ENCODE measurements at places on chromosomes 11 and 22.
A peak's percentile ranks its signal among the peaks of the same experiment; 100 is the strongest.

GRCh38 chr11:62402226-62402959 lies 16.4 kb upstream of the SCGB1A1 start:
- no peak for DNase-seq

DNA sequence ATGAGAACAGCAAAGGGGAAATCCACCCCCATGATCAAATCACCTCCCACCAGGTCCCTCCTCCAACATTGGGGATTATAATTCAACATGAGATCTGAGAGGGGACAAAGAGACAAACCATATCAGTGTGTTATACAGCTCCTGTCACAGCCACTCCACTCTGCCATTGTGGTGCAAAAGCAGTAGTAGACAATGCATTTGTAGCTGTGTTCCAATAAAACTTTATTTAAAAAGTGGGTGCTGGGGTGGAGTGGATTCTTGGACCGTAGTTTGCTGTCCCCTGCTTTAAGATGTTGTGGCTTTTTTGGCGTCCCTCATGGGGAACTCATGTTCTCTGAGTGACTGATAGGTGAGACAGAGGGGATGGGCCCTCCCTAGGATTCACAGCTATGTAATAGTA lies 399.1 kb downstream of the SOX6 start:
- DNase-seq, result no peak

DNA sequence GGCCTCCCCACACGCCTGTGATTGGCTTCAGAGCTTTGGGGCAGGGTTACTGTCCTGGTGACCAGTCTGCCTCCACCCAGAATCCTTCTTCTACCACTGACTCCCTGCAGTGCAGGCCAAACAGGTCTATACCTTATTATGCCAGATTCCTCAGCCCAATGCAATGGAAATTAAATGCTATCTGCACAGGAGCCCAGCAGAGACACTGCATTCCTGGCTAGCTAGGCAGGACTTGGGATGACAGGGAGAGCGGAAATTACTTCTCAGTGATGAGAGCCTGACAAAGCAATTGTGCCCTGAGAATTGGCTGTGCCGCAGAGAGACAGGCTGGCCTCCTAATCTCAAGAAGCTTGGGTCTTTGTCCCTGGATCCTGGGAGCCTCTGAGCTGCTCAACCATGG lies 143.8 kb upstream of the NCAM1 start:
- DNase-seq, result no peak

DNA sequence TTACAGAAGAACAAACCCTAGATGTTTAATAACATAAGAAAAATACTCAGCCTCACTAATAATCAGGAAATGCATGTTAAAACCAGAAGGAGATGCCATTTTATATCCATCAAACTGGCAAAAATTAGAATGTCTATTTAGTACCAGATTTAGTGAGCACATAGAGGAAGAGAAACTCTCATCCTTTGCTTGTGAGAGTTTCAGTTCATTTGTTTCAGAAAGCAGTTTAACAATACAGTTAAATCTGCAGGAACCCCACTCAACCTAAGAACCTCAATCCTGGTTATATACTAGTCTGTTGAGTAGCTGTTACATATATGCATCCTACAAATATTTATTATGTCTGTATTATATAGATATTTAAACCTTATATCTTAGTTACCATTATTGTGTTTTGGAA lies 172.6 kb downstream of the WNT11 start:
- DNase-seq, result no peak

DNA sequence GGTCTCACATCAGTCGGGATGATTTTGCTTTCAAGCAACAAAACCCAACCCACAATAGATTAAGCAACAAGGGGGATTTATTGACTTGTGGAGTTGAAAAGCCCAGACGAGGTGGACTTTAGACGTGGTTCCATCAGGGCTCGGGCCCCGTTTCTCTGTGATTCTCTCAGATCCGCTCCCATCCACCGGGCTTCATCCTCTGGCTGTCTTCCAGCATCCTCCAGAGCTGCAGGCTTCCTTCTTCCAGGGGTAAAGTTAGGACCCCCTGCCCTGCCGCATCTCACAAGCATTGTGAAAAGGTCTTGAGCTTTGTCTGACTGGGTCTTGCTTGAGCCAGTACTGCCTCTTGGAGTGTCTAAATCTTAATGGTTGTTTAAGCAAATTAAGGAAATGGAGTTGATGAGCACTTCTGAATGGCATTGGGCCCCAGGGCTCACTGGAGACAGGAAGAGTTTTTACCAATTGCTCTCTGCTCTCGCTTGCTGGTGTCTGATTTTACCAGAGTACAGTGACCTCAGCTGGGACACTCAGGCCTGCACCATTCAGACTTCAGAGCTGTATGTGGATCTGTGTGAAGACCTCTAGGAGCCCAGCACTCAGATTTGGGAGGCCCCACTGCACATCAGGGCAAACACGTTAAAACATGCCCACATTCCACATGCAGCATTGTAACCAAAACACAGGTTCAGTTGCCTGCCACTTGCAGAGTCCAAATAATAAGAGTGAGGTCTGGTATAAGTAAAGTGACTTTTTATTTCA lies 13.5 kb upstream of the FTH1 start:
- DNase-seq, result no peak

DNA sequence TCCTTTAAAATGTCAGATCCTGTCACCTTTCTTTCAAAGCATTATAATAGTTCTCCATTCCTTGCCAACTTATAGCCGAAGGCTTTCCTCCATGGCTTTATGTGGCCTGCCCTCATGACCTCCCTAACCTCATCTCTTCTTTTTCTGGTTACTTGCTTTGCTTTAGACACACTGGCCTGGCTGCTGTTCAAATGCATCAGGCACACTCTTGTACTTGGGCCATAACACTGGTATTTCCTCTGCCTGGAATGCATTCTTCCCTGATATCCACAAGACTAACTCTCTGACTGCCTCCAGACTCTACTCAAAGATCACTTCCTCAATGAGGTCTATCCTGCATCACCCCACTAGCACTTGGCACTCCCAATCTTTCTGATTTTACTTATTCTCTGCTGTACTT lies 710.3 kb downstream of the KCNA4 start:
- DNase-seq, result peak; percentile 56

DNA sequence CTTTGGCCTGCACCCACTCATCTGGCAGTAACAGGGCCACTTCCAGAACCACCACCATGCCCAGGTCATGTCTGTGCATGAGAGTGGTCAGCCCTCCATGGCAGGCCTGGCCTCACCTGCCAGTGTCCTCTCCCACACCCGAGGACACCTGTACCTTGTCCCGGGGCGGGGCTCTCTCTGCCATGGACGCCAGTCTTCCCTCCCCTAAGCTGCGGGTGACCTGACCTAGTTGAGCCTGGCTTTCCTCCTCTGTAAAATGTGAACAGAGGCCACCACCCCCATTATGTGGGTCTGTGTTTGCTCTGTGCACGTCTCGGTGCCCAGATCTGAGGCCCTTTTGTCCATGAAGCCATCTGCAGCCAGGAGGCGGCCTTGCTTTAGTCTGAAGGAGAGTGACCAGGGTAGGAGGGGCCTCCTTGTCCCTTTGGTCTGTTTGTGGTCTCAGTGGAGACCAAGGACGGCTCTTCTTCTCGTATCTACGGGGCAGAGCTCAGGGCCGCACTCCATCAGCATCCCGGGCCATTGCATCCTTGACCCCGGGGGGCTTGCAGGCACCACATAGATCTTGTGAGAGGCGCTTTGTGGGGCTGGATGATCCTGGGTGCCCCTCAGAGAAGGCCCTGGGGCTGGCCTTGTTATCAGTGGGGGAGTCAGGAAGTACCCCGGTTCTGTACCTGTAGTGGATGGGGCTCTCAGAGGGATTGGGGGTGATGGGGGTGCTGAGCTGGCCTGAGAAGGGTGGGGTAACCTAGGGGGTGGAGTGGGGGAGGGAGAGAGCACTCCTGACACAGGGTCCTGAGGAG lies 121.6 kb downstream of the KCNQ1 start:
- no peak for DNase-seq
